Activated T-cell treated with anti-CD3 and anti-CD28 coated beads, Interleukin-2, amount 50 U/mL, for 48 hours (primary cell): ENCODE measurements at places on chromosomes 16 and 17.
A peak's percentile ranks its signal among the peaks of the same experiment; 100 is the strongest.

DNA sequence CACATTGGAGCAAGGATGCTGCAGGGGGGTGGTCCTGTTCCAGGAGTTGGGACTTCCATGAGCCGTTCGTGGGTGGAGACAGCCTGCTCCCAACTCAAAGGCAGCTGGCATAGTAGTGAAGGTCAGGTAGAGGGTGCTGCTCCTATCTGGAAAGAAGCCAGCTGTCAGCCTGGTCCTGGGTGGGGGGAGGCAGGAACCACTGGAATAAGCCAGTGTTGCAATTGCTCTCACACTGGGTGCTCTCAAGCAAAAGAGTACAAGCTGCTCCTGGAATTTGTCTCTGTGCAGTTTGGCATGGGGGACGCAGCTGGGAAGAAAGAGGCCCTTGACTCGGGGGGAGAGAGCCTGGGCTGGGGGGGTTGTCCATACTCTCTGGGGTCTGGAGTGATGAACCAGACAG lies 8.7 kb downstream of the CACNG5 start:
- DNase-seq, result no peak

GRCh38 chr16:72355561-72355960 lies 183.6 kb upstream of the PMFBP1 start:
- no peak for DNase-seq

GRCh38 chr17:7572588-7573323 lies 6.7 kb upstream of the CD68 start:
- DNase-seq, result peak; percentile 100

DNA sequence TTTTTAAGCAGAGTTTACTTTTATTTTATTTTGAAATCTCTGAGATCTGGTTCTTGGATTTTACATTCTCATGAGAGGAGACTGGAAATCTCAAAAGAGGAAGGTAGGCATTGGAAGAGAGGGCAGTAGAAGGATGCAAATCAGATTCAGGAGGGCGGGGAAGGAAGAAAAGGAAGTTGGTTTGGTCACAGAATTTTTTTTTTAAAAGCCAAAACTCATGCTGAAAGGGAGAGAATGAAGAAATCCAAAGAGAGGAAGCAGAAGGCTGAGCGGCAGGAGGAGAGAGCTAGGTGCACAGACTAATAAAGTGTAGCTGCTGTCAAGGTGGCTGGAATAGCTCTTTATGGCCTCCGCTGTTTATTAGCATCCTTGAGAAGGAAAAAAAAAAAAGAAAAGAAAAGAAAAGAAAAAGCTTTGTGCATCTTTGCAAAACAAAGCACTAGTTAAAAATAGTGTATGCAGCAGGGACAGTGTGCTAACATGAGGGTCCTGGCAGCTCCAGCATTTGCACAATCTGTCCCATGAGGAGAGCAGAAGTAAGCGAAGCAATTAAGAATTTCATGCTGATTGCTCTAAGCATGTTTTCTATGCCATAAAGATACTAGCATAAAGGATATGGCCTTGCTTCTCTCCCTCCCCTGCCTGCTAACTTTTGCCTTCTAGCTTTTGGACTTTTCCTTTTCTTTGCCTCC lies 194.2 kb downstream of the ZFHX3 start:
- no peak for DNase-seq

DNA sequence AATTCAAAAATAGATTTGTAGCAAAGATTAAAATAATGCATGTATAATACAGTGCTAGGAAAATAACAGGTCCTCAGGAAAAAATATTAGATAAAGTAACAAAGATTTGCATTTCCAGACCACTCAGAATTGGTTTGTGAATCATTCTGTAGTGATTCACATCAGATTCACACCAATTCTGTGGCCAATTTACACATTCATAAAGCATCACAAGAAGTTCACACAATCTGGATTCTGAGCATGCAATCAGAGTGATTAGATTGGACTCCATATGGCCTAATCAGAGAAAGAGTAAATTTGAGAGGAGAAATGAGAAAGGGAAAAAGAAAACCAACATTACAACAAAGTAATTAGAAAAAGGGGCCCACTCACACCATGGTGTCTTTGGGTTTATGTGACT lies 36.0 kb upstream of the SLC47A1 start:
- DNase-seq, result no peak

GRCh38 chr17:43995150-43995471 lies 9.3 kb upstream of the NAGS start:
- no peak for DNase-seq

DNA sequence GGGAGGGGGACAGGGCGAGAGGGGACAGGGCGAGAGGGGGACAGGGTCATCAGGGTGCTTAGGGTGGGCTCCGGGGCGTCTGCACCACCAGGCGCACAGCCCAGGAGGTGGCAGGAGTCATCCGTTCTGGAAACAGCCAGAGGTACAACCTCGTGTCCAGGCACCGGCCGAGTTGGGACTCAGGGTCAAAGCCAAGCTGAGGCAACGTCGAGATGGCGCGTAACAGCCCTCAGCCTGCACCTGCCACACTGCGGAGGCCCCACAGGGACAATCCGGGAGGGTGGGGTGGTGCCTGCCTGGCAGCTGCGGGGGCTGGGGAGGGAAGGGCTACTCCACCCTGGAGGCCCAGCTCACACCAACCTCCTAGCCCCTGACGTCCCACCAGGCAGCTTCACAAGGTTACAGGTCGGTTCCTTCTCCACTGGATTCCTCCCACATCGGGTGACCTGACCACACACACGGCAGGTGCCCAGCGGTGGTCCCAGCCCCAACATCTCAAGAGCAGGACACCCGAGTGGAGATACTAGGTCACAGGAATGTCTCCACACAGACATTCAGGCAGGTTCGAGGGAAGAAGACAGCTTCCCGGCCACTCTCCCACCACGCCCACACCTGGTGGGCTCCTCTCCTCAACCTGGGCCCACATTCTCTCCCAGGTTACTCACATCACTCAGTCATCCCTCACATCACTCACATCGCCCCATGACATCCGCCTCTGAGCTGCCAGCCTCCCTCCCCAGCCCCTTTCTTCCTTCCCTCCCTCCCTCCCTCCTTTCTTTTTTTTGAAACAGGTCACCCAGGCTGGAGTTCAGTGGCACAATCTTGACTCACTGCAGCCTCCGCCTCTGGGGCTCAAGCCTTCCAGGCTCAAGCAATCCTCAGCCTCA lies 47.3 kb downstream of the RPH3AL start:
- no peak for DNase-seq

DNA sequence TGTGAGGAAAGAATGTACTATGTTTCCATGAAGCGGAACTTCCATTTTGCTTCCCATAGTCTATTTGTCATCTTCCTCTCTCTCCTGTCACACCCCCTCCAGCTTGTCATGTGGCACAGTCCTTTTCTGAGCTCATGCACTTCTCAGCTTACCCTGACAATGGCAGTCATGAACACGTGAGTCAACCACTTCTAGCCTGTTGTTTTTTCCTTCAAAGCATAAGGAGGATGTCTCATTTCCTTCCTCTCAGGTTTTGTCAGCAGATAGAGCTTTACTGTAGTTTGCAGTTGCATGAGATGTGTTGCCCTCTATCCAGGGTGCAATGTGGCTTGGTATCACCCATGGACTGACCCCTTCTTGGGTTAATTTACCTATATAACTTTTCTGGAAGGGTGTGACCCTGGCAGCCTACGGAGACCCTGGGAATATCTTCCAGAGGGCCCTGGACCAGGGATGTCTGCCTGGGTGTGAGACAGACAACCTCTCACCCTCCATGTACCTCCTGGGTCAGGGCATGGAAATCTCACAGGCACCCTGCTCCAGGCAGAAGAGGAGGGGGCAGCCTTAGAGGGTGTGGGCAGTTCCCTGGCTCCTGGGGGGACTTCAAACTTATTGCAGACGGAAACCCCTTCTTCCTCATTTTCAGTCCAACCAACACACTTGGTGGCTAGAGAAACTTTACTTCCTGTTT lies 4.0 kb upstream of the ZNF267 start:
- peak; percentile 72 for DNase-seq

DNA sequence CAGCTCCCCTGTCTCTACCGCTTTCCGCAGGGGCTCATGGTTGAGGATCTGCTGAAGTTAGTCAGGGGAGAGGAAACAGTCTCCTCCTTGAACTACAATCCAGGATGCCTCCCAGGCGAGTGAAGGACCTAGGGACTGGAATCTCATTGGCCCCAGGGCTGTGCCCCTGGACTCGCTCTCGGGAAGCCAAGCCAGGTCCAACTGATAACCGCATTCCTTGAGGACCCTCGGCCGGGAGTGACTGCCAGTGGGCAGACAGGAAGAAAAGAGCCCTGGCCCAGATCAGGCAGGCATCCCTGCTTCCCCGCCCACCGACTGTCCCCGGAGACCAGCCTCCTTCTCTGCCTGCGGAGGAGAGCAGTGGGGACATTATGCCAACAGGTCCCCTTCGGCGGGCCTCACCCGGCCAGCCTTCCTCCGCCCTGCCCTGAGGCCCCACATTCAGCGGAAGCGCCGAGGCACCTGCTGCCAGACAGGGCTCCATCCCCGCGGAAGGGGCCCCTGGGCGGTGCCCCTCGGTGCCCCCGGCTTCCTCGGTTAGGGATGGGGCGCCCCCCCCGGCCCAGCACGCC lies 776 bp downstream of the LRRC75A start:
- DNase-seq, result peak; percentile 47

- DNase-seq, result no peak
Observed at GRCh38 chr17:74959826-74960515, 12.6 kb downstream of the HID1 start.

DNA sequence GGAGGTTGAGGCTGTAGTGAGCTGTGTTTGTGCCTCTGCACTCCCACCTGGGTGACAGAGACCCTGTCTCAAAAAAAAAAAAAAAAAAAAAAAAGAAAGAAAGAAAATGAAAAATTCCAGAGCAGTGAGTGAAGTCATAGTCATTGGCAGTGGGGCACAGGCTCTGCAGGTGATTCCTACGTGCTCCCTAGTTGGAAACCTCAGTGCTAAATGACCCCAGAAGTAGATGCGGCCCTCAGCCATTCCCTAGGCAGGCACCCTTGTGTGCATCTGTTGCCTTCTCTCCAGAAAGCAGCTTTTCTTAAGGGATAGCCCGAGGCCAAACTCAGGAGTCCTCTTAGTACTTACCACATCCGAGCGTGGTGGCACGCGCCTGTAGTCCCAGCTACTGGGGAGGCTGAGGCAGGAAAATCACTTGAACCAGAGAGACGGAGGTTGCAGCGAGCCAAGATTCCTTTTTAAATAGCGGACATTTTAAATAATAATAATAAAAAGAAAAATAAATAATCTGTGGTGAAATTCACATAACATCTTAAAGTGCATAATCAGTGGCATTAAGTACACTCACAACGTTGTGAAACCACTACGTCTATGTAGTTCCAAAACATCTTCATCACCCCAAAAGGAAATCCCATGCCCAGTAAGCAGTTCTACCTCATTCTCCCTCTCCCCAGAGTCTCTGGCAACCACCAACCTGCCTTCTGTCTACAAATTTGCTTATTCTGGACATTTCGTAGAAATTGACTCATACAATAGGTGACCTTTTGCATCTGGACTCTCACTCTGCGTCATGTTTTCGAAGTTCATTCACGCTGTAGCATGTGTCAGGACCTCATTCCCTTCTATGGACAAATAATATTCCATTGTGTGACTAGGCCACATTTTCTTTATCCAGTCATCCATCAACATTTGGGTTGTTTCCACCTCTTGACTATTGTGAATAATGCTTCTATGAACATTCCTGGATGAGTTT lies 12.5 kb upstream of the SPHK1 start:
- no peak for DNase-seq

GRCh38 chr17:56890906-56891674 lies 22.8 kb downstream of the TRIM25 start:
- DNase-seq, result no peak

GRCh38 chr16:88616736-88617135 lies 21.6 kb upstream of the IL17C start:
- DNase-seq, result no peak

GRCh38 chr16:54178478-54178976 lies 108.1 kb downstream of the IRX3 start:
- no peak for DNase-seq

- no peak for DNase-seq
Observed at GRCh38 chr17:19342611-19343255, 19.8 kb downstream of the B9D1 start.

GRCh38 chr16:88784074-88784855 lies 755 bp downstream of the PIEZO1 start:
- DNase-seq, result peak; percentile 63

DNA sequence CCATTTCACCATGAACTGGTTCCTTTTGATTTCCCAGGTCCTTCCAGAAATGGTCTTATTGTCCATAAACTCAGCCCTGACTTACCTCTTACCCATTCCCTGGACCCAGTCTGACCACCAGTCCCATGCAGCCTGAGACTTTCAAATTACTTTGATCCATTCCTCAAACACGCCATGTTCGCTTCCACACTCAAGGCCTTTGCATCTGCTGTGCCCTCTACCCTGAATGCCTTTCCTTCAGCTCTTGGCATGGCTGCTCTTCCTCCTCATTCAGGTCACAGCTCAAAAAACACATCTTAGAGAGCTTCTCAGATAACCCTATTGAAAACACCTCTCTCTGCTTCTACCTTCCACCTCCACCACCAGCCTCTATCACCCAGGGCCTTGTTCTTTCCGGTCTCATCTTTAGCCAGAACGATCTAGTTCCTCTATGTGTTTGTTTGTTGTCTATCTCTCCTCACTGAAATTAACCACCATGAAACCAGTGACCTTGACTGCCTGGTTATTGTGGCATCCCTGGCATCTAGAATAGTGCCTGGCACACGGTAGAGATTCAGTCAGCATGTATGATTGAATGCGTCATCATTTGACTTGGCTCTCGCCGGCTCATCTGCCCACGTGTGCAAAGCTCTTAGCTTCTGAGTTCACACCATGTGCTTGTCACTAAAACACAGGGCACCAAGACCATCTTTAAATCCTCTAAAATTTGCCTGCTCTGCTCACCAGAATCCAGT lies 12.8 kb downstream of the CRYM start:
- no peak for DNase-seq

DNA sequence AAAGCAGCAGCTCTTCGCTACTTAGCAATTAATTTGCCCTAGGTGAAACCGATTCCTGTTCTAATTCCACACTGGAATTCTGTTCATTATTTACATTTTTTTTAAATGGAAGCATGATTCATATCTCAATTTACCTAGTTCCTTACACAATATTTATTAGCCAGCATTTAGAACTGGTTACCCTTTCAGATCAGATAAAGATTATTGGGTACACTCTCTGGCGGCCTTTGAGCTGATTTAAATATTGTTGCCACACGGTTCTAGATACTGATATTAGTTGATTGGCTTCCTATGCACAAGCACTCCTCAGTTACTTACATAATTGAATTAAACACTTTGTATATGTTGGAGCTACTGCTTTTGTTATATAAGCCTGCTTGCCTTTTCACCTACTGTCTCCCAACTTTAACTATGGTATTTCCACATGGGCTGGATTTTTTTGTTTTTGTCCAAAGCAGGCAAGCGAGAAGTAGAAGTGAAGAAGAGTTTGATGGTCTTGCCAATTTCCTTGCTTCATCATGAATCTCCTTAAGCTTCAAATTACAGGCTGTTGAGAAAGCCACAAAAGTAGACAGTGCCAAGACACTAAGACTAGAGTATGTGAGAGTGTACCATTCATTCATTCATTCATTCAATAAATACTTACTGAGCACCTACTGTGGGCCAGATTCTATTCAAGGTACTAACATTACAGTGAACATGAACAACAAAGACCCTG lies 3.9 kb upstream of the ALDH3A2 start:
- no peak for DNase-seq
